ENCODE measurements at places on chromosomes 13 and 19.

DNA sequence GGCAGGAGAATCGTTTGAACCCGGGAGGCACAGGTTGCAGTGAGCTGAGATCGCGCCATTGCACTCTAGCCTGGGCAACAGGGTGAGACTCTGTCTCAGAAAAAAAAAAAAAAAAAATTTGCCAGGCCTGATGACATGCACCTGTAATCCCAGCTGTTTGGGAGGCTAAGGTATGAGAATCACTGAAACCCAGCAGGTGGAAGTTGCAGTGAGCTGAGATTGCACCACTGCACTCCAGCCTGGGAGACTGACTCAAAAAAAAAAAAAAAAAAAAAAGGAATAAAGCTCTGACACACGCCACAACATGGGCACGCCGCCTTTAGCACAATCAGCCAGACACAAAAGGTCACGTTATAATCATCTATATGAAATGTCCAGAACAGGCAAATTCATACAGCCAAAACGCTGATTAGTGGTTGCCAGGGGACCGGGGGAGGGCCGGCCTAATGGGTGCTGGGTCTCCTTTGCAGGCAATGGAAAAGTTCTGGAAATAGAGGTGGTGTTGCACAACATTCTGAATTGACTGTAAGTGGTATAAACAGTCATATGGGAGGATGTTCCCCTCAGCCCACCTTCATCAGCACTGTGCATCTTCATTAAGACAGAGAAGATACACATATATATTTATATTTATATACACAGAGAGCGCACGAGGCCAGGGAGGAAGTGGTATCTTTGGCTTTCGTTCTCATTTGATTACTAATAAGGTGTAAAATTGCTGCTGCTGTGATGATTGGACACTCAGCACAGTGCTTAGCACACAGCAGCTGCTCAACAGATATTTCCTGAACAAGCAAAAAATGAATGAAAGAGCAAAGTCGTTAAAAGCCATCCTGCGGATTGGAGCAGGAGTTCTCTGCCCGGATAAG lies 3.8 kb downstream of the HSPBP1 start:
- no peak for DNase-seq

- no peak for DNase-seq
Measured at GRCh38 chr19:3773814-3774515, 1.9 kb upstream of the RAX2 start.

DNA sequence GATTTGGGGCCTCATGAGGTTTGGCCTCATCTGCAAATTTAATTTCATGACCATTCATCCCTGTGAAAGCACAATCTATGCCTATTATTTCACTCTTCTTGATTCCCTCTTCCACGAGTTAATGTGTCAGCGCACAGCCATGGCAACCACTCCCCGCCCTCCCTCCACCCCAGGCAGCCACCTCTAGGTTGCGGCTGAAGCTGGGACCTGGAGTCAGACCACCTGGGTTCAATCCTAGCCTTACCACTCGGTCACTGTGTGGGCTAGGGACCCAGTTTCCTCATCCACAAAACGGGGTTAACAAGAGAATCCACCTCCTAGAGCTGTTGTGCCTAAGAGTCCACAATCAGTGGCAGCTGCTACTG lies 9.8 kb downstream of the CHST8 start:
- DNase-seq = no peak

DNA sequence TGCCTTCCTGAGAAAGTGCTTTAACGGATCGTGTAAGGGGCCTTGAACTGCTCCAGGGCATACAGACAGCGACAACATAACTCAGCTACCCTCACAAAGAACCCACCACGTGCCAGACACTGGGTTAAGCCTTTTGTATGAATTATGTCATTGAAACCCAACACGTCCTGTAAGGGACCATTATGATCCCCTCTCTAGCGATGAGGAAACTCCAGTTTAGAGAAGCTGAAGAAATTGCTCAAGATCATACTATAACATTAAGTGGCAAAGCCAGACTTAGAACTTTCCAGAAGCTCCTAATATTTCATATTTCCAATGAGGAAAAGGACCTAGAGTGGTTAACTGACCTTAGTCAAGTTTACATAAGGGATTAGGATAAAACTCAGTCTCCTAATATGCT lies 57.0 kb upstream of the RAP2A start:
- DNase-seq = no peak

GRCh38 chr19:688214-688613 lies 7.0 kb downstream of the PRSS57 start:
- no peak for DNase-seq

- DNase-seq = no peak
Measured at GRCh38 chr13:23915308-23915707, 18.0 kb upstream of the C1QTNF9B start.

- no peak for DNase-seq
Measured at GRCh38 chr19:58579473-58580142, 6.5 kb upstream of the MZF1 start.

GRCh38 chr19:46753420-46754155 lies 7.3 kb upstream of the STRN4 start:
- DNase-seq = peak; percentile 45

GRCh38 chr19:27936139-27936538 lies 1276.8 kb downstream of the UQCRFS1 start:
- no peak for DNase-seq

- DNase-seq = no peak
Measured at GRCh38 chr13:36086117-36086516, 45.1 kb downstream of the DCLK1 start.
